ENCODE measurements at places on chromosomes 16 and 17.

GRCh38 chr17:36184023-36184765 lies 7.8 kb upstream of the TBC1D3B start:
- DNase-seq: no peak

DNA sequence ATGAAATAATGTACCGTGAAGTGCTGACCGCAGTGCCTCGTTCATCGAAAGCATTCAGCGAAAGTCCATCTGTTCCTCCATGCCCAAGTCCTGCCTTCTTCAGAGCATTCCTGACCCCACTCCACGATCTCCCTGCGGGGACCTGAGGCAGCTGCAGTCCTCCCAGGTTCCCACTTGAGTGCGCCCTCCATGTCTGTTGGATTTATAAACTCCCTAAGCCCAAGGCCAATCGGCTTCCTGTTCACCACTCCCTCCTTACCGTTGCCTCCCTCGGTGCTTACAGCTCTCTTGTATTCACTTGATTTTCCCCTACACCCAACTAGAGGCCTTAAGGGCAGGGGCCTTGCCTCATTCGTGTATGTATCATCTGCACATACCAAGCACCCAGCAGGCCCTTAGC lies 2.8 kb downstream of the RAD51D start:
- no peak for DNase-seq

DNA sequence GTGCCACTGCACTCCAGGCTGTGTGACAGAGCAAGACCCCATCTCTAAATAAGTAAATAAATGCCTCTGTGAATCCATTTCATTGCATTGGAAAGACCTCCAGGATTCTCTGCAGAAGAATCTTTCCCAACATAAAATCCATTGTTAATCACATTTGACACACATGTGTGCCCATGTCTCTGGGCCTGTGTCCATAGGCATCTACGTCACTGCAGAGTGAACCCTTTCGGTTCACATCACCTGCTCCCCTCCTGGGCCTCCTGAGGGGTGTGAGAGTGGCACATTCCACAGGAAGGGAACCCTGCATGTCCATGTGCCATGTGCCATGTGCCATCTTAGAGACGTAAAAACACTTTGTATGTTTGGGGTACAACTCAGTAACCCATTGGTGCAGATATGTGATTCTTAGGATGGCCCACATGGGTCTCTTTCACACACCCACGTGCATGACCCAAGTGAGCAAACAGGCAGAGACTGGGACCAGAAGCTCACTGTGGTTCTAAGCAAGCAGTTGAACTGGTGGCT lies 427.5 kb downstream of the MAF start:
- no peak for DNase-seq

DNA sequence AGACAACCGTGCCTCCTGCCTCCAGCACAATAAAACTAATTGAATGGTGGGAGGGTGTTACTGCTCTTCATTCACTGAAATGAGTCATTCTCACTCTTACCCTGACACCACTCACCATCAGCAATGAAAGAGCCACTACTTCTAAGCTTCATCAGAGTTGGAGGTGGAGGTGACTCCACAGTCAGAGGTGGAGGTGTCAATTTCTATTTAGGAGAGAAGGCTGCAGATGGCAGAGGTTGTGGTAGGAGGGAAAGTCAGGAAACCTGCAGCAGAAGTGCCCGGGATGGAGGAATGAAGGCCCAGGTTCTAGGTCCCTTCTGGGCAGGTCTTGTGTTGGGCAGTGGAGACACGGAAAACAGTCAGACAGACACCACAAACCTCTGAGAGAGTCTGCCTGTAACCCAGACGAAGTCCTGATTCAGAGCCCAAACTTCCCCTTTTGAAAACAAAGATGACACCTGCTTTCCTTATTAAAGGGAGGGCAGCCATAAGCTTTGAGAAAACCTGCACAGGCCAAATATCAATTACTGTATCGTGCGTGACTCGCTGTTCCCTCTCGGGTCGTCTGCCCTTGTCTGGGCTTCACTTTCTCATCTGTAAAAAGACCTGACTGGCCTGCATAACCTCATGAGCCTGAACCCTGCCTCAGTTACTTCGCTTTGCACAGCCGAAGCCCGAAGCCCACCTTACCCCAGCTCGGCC lies 668 bp downstream of the ATPAF2 start:
- peak; percentile 53 for DNase-seq

- DNase-seq: peak; percentile 100
Observed at GRCh38 chr16:48611329-48612137, 1.6 kb upstream of the N4BP1 start.

DNA sequence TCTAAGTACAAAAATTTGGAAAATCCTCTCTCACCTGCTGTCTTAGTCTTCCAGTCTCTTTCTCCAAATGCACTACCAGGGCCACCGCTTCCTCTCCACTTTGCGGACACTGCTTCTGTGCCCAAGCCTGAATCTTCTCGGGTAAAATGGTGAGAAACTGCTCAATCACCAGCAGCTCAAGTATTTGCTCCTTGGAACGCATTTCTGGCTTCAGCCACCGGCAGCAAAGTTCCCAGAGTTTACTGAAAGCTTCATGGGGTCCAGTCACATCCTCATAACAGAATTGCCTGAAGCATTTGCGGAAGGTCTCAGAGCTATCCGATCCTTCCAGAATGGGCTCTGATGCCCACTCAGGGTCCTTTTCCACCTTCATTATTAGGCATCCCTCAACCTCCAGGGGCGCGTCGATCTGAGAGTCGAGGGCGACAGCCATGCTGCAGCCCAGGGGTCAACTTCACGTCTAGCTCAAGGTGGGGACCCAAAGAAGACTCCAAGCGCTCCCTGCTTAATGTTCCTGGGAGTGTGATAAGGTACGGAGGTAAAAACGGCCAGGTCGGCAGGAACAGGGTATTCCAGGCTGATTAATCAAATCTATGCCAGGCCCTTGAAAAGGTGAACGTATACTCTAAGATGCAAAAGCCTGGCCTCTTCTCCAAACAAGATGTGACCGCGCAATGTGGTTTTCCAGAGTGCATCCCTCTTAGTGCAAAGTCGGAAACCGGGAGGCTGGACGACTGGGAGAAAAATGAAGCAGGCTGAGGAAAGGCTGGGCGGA lies 763 bp downstream of the ZKSCAN2 start:
- DNase-seq: peak; percentile 10

DNA sequence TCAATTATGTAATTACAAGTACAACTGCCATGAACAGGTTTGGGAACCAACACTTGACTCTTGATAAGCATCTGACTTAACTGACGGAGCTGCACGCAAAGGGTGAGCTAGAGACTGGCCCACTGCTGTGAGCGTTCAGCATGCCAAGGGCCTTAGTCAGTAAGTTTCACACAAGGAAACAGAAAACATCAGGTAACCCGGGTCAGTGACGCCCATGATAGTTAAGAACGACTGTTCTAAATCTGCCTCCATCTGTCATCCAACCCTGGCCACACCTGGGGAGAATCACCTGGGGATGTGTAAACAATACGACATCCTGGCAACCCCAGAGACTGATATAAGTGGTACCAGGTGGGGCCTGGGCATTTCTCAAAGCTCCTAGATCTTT lies 12.3 kb downstream of the SMIM5 start:
- DNase-seq: peak; percentile 99

GRCh38 chr16:14527411-14528044 lies 102.5 kb downstream of the PARN start:
- peak; percentile 45 for DNase-seq

DNA sequence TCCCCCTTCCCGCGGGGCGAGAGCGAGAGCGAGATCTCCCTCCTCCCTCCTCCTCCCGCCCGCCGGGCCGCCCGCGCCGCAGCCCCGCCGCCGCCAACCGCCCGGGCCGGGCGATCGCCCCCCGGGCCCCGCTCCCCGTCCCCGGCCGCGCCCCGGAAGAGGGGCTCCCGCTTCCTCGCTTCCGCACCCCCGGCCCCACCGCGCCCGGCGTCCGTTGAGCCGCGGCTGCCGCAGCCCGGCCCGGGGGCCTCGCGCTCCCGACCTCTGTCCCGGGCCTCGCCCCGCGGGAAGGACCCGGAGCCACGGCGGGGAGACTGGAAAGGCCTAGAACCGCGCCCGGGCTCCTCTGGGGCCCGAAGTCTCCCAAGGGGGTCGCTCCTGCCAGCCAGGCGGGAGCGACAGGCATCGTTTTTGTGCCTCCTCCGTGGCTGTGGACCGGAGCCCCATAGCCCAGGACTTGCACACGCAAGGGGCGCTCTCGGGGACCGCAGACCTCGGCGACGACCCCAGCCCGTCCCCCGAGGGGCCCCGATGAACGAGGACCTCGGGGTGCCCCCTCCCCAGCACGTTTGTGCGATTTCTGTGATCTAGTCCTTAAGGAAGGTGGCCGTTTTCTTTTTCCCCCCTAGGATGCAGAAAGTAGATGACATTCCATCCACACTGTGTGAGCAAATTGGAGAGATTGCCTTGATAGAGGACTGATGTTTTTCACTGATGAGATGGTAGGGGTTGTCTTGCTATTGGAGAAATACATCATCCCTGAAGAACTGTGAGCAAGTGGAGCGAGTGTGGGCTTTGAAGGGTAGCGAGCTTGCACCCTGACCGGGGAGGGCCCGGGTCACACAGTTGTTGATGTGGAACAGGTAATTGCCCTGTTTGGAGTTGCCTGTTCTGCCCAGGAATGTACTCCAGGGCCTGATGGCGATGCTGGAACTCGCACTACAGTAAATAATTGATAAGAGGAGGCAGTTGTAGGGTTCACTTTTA lies 611 bp downstream of the BANP start:
- DNase-seq: no peak

GRCh38 chr16:12455287-12455798 lies 348.3 kb downstream of the CPPED1 start:
- peak; percentile 25 for DNase-seq

DNA sequence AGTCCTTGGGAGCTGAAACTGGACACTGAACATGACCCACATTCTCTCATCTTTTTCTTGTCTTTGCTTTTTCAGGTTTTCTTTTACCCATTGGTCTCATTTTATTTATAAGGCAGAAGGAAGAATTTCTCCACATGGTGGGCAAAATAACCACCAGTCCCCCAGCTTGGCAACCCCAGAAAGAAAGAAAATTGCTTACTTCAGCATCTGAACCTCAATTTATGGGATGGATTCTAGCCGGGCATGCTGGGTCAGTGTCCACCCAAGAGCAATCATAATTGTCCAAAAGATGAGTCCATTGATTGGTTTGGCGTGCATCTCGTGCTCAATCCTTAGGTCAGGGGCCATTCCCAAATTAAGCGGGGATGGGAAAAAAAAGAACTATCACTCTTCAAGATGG lies 163.7 kb downstream of the TMEM114 start:
- no peak for DNase-seq

DNA sequence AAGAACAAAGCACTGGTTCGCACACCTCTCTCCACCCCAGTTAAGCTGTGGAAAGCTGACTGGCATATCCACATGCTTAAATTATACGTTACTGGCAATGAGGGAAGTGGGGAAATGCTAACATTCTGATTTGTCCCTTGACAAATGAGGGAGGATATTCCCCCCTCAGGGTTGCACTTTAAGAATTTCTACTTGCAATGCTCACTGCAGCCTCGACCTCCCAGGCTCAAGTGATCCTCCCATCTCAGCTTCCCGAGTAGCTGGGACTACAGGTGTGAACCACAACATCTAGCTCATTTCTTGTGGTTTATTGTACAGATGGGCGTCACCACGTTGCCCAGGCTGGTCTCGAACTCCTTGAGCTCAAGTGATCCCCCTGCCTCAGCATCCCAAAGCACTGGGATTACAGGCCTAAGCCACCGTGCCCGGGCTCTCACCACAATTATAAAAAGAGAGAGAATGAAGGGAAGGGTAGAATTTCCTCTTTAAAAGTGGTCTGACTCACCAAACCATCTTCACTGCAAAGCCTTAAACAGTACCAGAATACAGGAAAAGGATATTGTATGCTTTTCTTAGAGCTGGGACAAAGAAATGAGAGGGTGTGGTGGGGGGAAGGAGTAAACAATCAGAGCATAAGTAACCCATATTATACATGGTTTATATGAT lies 38.9 kb downstream of the KANSL1 start:
- DNase-seq: no peak

GRCh38 chr17:40366076-40366860 lies 1.7 kb upstream of the GJD3 start:
- no peak for DNase-seq

- no peak for DNase-seq
Observed at GRCh38 chr17:79778504-79779083, 646 bp downstream of the CBX2 start.

DNA sequence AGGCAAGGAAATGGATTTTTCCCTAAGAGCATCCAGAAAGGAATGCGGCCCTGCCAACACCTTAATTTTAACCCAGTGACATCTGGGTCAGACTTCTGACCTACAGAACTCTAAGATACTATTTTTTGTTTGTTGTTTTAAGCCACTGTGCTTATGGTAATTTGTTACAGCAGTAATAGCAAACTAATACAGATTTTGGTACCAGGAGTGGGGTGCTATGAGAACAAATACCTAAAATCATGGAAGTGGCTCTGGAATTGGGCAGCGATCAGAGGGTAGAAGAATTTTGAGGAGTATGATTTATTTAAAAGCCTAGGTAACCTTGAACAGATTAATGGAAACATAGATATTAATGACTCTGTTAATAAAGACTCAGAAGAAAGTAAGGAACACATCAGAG lies 208.2 kb downstream of the ZNF423 start:
- DNase-seq: no peak

GRCh38 chr16:1635070-1635469 lies 22.9 kb downstream of the CRAMP1 start:
- no peak for DNase-seq

DNA sequence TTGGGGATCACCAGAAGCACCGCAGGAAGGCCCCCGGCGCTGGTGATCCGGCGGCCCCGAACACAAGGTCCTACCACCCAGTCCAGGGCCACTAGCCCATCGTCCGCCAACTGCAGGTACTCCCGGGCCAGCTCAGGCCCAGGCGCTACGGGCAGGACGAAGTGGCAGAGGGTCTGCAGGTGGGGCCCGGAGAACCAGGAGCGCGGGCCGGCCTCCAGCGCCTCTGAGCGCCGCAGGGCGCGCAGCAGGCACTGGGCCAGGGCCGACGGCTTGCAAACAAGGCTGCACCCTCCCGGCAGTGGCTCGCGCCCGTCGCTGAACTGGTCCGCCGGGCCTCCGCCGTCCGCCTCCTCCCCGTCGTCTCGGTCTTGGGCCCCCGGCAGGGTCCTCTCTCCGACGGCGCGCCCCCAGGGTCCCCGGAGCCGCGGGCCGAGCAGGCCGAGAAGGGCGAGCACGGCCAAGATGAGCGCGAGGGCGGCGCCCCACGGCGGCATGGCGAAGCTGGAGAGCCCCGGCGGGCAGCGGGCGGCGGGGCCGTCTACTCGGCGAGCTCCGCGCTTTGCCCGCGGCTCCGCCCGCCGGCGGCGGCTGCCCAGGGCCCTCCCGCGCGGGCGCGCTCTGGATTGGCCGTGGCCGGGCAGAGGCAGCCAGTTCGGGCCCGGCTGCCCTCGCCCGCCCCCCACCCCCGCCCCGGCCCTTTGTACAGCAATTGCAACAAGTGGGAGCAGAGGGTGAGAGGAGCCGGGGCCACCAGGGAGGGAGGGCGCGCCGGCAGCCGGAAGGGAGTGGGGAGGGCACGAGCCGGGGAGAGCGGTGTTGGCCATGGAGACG lies at the start of gene ABHD15:
TSS of gene ABHD15 (minus strand) at position 565 of the 831 bp plus-strand sequence. CDS start at position 494, 71 bp downstream.
- peak; percentile 69 for DNase-seq

GRCh38 chr17:1109606-1110540 lies 69.9 kb downstream of the ABR start:
- no peak for DNase-seq

- peak; percentile 88 for DNase-seq
Observed at GRCh38 chr16:82062645-82063058, 27.6 kb downstream of the HSD17B2 start.

- DNase-seq: peak; percentile 16
Observed at GRCh38 chr16:3879258-3879886, 1.1 kb downstream of the CREBBP start.

GRCh38 chr17:20284022-20284421 lies 183.3 kb downstream of the LGALS9B start:
- DNase-seq: no peak

GRCh38 chr16:67245186-67245585 lies 2.1 kb downstream of the FHOD1 start:
- DNase-seq: no peak

Data from epithelial cell of esophagus (primary cell).